MCF 10A (cell line): ENCODE measurements at places on chromosomes 11 and 22.

DNA sequence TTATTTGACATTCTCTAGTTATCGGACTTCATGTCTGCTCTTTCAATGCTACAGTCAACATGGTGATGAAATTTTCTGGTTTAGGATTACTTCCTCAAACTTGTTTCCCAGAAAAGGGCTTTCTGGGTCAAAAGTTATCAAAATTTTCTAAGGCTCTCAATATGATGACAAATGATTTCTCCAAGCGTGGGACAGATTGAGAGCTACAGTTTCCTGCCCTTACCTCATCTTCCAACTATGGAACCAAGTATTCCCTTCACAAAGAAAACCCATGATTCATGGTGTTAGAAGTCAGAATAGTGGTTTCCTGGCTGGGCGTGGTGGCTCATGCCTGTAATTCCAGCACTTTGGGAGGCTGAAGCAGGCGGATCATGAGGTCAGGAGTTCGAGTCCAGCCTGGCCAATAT, 17.8 kb downstream of the MYO18B start:
- DNase-seq = peak; percentile 87

DNA sequence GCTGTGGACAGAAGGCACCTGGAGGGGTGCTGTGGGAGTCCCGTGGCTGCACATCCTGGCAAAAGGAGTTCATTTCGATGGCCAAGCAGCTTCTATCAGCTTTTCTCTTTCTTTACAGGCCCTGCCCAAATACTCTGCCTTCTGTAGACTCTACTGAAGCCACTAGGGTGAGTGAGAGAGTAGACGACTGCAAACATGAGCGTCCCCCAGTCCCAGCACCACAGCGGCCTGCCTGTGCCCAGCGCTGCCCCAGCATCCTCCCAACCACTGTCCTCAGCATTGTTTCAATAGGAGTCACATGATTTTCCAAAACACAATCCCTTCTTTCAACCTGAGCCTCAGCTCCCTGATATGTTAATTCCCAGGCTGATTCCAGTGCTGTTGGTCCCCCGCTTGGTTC, 110.0 kb downstream of the KIRREL3 start:
- DNase-seq = no peak

GRCh38 chr11:10301656-10302358, 3.1 kb upstream of the ADM start:
- peak; percentile 67 for DNase-seq

- DNase-seq = no peak
Measured at GRCh38 chr22:42766860-42767259, 46.2 kb upstream of the A4GALT start.

- DNase-seq = peak; percentile 49
Measured at GRCh38 chr11:34214961-34215805, 109.8 kb downstream of the NAT10 start.
